Thoracic aorta (tissue), 2 donors: ENCODE measurements at places on chromosomes 6 and 20.

DNA sequence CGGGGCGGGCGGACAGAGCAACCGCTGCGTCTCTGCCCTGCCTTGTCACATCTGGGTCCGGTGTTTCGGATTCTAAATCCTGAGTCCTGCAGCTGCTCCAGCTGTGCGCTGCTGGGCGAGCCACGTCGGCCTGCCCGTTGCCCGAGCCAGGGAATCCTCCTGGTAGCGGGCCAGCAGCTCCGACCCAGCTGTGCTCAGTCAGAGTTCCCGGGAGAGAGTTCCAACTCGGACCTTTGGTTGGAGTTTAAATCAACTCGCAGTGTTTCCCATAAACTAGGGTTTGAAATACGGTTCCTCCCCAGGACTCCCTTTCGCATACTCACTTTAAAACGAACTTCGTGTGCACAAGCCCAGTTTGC, 315 bp upstream of the PDE10A start:
- DNase-seq: no peak

DNA sequence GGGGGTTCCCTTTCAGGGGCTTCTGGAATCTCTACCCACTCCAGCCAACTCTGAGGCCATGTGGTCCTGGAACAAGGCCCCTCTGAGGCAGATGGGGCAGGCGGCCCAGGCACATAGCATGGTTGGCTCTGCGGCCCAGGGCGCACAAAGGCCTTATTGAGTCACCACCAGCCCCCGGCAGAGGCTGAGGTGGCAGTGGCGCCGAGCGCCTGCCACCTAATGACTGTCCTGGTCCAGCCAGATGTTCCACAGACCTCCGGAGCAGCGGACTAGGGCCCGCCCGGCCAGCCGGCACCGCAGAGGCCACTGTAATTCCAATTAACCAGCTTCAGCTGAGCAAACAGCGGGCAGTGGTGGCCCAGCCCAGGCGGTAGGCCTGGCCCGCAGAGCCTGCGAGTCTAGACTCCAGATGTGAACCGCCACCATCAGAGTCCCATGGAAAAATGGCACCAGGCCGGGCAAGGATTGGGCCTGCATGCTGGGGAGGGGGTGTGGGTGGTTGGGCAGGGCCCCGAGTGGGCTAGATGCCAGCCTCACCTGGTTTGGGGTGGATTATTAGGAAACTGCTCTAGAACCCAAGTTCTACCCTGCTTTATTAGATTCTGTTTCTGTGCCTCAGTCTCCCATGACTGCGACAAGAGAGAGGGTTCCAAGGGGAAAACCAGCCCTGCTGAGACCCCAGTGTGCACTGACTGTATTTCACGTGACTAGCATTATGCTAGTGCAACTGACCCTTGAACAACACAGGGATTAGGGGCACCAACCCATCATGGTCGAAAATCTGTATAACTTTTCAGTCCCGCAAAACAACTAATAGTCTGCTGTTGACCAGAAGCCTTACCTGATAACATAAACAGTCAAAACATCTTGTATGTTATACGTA, 34.1 kb upstream of the ID1 start:
- no peak for DNase-seq

DNA sequence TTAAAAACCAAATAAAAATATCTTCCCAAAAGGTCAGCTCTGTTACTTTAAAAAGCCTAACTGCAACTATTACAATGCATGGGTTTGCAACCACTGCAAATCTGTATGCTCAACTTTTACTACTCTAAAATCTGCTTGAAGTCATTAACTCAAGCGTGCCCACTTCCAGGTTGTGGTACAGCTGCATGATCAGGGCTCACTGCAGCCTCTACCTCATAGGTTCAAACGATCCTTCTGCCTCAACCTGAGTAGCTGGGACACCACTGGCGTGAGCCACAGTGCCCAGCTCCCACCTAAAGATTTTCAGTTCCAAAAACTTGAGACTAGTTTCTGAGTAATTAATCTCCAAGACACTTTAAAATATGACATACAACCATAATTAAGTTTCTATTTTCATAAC, 8.2 kb downstream of the DIDO1 start:
- DNase-seq: no peak

DNA sequence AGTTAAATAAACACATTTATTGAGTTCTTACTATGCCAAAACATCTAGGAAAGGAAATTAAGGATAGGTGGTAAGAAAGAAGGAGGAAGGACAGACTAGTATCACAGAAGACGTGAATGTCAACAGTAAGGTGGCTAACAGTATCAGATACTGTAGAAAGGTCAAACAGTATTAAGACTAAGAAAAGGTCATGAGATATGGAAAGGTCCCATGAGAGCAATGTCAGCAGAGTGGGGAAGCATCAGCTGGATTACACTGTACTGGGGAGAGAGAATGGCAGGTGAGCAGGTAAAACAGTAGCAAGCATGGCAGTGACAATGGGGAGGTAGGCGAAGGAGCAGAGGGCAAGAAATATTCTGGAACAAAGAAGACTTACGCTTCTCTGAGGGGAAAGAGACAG, 18.0 kb downstream of the GLO1 start:
- DNase-seq: no peak

GRCh38 chr6:106163446-106163965, 77.4 kb downstream of the PRDM1 start:
- DNase-seq: no peak

DNA sequence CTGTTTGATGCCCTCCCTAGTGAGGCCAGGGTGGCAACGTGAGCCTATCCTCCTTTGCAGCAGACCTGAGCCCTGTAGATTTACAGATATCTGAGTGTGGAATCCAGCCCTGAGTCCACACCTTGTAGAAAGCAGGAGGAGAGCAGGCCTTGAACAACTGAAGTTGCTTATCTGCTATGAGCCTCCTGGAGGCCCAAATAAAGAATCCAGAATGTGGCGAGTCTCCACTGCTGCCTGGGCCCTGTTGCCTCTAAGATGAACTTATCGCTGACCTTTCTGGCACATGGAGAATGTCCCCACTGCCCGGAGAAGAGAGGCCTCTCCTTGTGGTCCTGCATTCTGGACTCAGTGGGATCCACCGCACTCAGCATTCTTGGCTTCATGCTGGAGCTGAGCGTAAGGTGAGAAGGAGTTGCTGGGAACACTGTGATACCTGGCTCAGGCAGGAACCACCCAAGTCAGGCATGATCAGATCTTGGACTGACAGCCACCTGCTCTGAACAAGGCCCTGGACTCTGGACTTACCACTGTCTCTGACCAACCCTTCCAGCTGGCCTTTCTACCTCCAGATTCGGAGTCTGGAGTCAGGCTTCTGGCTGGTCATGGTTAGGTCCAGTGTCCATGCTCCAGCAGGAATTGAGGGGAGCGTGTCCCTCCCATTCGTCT, 5.8 kb upstream of the MANBAL start:
- DNase-seq: no peak

- no peak for DNase-seq
These were observed 68.7 kb downstream of the FILIP1 start for GRCh38 chr6:75424618-75425548.

DNA sequence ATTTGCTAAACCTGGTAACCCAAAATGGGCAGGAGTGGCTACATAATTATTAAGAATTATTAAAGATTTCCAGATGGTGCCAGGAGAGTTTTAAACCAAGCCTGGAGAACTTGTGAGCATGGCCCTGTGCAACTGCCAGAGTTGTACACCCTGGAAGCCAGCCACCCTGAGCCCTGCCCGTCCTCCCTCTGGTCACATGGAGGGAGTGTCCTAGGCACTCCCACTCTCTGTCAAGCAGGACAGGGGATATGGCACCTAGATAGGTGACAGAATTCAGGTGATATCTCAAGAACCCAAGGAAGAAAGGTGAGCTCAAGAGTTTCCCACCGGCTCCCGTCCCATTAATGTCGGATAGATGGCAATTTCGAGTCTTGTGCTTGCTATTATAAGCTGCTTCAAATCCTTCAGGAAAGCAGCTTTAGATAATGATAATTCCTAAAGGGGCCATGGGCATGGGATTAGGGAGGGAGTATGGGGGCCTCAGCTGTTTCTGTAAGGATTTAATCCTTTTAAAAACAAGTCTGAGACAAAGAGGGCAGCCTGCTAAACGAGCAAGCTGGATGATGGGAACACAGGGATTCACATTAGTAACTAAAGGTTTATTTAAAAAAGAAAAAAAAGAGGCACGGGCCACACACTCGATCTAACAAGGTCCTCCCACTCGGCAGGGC, 169.1 kb downstream of the BMP7 start:
- no peak for DNase-seq

DNA sequence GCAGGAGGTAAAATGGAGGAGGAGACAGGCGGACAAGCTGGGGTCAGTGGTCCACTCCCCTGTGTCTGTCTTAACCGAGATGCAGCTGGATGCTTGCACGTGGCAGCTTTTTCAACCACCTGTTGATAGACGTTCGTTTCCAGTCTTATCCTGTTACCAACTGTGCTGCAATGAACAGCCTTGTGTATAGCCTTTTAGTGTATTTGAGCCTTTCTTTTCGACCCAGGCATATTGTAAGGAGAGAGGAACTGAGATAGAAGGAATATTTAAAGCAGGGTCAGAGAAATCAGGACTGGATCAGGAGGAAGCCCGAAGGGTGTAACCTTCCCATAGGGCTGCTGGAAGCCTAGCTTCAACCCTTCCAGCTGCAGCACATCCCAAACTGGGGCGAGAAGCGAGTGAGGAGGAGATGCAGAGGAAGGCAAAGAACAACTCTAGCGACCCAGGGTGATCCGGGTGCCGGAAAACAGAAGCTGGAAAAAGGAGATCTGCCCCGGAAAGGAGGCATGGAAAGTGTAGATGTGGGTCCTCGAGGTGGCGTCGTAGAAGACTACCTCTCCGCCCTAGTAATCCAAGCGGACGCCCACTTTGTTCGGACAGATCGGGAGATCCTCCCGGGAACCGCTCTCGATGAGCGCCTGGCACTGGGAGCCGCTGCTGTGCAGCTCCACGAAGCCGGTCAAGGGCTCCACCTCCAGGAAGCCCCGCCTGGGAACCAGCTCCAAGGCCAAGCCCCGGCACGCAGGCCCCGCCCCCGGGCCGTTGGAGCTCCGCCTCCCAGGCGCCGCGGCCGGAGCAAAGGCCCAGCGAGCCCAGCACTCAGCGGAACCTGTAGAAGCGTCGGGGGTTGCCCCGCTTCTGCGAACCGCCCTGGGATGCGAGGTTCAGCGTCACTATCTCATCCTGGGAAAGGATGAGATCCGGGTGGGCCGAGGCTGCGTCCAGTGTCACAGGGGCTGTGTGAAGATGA, 11.2 kb downstream of the TRIM31 start:
- peak; percentile 36 for DNase-seq

DNA sequence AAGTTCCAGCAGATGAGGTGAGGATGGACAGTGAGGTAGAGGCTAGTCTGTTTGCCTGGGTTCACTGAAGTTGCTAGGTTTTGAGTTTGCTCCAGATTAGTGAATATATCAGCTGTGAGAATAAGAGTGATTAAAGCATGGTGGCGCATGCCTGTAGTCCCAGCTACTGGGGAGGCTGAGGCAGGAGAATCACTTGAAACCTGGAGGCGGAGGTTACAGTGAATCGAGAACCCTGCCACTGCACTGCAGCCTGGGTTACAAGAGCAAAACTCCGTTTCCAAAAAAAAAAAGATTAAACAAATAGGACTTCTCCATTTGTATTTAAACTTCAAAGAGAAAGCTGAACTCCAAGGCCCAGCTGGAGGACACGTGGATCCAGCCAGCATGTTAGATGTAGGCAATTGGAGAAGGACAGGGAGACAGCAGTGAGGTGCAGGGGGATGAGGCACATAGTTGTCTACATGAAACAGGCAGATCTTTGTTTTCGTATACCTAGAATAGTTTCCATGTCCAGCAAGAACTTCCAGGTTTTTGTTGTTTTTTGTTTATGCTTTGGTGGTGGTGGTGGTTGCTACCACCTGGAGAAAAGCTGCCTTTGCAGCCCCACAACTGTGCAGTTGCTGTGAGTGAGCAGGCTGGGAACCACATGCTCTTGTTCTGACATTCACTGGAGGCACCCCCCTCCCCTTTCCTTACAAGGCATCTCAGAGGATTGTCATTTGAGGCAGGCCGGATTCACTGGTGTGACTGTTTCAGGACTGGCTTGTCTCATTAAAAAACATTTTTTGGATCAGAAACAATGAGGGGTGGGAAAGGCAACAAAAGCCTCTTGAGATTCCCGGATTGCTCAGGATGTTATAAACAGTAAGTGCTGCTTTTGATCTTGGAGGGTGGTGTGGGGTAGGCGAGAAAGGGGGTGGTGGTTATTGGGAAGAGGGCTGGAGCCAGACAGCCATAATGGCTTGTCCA, 72.3 kb downstream of the JARID2 start:
- no peak for DNase-seq

- no peak for DNase-seq
These were observed 82.2 kb upstream of the CDH4 start for GRCh38 chr20:61169874-61170273.

GRCh38 chr6:133441491-133441890, 200.3 kb downstream of the EYA4 start:
- DNase-seq: no peak
